ENCODE measurements at places on chromosomes 3 and 15. TPM values are rescaled to one million over a fixed set of nuclear protein-coding genes. Genes with fewer than 3 reads are reported as not detected.

GRCh38 chr3:82462977-82463376 lies 701.5 kb upstream of the GBE1 start:
- DNase-seq, result no peak
- no peak overlapping the region for H3K27ac ChIP-seq
- H3K27me3 ChIP-seq, result no peaks in the 10 kb centered on the region
- no peaks in the 10 kb centered on the region for H3K4me1 ChIP-seq
- H3K36me3 ChIP-seq, result no peaks in the 10 kb centered on the region

Gene PPP1R14D
- polyA plus RNA-seq, result not detected

- H3K27ac ChIP-seq, result no peak overlapping the region
- DNase-seq, result no peak
- H3K4me1 ChIP-seq, result no peaks in the 10 kb centered on the region
- no peak overlapping the region for H3K4me3 ChIP-seq
These were observed 185.2 kb upstream of the CFAP20DC start for GRCh38 chr3:59234884-59235633.

DNA sequence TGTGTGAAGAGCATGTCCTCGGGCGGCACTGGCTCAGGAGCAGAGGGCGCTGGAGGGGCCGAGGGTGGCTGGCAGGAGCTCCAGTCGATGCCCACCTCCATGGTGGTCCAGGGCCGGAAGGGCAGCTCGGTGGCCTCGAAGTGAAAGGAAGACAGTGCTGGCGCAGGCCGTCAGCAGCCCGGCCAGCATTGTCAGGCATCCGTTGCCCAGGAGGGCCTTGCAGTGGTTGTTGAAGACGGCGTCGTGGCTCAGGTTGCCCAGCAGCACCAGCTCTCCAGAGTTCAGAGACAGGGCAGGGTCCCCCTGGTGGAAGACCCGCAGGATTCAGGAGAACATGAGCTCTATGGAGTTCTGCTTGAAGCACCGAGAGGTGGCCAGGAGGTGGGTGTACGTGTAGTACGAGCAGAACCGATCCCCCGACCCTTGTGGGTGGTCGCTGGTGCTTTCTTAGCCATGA lies 16.5 kb upstream of the SIAH2 start:
- DNase-seq, result peak; percentile 42
- no peaks in the 10 kb centered on the region for H3K27me3 ChIP-seq
- no peaks in the 10 kb centered on the region for H3K36me3 ChIP-seq
- no peak overlapping the region for H3K4me3 ChIP-seq
- no peak overlapping the region for H3K27ac ChIP-seq
- H3K4me1 ChIP-seq, result no peaks in the 10 kb centered on the region

DNA sequence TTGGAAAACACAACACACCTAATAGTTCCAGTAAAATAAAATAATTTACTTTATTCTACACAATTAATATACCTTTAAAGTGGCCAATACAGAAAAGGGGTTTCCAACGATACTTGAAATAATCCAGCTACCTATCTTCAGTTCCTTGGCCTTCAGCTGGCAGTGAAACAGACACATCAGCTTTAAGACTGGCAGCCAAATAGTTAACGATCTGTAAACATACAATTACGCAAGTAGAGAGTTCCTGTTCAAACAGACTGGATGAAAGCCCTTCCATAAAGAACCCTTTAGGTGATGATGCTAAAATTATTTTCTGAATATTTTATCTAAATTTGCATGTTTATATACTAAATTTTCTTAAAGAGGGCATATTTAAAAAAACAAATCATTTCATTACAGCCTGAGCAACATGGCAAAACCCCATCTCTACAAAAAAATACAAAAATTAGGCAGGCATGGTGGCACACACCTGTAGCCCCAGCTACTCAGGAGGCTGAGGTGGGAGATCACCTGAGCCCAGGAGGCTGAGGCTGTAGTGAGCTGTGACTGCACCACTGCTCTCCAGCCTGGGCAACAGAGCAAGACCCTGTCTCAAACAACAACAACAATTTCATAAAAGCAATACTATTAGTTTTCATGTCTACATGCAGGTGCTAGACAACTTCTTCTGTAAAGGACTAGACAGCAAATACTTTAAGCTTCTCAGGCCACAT lies 12.9 kb downstream of the DYNC1LI1 start:
- no peaks in the 10 kb centered on the region for H3K36me3 ChIP-seq
- H3K27me3 ChIP-seq, result no peaks in the 10 kb centered on the region
- no peak overlapping the region for H3K27ac ChIP-seq
- no peak overlapping the region for H3K4me3 ChIP-seq

DNA sequence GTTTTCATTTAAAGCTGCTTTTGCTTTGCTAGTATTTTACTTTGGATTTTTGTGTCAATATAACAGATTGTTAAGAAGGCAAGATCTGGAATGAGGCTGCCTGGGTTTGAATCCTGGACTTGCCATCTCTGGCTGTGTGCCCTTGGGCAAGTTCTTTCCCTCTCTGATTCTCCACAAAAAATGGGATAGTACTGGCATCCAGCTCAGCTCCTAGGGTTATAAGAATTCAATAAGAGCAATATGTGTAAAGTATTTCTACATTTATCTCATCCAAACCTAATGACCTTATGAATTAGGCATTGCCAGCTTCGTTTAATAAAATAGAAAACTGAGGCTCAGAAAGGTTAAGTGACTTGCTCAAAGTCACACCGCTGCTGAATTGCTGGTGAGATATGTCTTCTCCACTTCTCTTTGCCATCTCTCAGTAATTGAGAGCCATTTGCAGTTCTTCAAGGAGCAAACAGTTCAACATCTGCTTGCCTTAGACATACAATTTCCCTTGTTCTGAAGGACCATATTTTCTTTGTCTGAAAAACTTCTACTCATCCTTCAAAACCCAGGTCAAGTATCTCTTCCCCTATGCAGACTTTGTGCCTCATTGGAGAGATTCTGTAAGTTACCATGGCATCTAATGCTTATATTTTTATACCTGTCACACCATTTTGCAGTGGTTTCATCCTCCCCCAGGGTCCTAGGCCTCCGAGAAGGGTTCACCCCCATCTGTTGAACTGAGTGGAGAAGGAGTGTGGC lies 80.8 kb upstream of the TLE3 start:
- H3K27me3 ChIP-seq, result no peaks in the 10 kb centered on the region
- no peak for DNase-seq
- no peaks in the 10 kb centered on the region for H3K36me3 ChIP-seq
- no peak overlapping the region for H3K4me3 ChIP-seq
- H3K4me1 ChIP-seq, result no peaks in the 10 kb centered on the region

Measured in liver (tissue), 10 donors.